Activated CD4-positive, CD25-positive, alpha-beta regulatory T cell treated with anti-CD3 and anti-CD28 coated beads, Interleukin-2, amount 50 U/mL, for 16 hours (primary cell): ENCODE measurements at places on chromosomes 3 and 15.

DNA sequence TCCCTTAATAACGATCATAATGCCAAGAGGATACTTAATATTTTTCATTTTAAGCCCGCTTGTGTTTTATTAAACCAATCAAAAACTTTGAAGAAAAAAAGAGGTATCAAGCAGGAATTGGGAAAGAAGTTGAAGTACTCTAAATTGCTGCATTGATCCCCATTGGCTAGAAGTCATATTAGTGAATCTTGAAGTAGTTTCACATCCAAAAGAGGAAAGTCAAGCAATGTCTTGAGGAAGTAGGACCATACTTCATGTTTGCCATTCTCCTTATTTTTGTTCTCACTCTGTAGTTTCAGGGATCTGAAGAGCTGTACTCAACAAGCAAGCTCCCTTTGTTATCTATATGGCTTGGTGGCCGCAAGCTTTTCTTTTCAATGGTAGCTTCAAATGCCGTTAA, 2.2 kb downstream of the SCAANT1 start:
- DNase-seq = no peak

DNA sequence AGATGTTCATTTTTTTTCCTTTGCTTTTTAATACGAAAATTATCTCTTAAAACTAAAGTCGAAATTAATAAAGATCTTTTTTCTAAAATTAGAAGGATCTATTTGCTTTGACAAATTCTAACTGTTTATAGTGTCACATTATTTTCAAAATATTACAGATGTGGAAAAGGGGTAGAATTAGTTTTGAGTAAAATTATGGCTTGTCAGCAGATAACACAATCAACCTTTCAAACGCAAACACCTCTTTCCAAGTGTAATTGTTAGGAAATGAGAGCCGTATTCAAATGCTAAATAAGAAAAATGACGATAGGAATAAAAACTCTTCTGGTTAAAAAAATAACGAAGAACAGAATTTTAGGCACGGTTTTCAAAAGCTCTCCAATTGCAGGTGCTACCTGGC, 704.7 kb downstream of the NLGN1 start:
- DNase-seq = no peak

DNA sequence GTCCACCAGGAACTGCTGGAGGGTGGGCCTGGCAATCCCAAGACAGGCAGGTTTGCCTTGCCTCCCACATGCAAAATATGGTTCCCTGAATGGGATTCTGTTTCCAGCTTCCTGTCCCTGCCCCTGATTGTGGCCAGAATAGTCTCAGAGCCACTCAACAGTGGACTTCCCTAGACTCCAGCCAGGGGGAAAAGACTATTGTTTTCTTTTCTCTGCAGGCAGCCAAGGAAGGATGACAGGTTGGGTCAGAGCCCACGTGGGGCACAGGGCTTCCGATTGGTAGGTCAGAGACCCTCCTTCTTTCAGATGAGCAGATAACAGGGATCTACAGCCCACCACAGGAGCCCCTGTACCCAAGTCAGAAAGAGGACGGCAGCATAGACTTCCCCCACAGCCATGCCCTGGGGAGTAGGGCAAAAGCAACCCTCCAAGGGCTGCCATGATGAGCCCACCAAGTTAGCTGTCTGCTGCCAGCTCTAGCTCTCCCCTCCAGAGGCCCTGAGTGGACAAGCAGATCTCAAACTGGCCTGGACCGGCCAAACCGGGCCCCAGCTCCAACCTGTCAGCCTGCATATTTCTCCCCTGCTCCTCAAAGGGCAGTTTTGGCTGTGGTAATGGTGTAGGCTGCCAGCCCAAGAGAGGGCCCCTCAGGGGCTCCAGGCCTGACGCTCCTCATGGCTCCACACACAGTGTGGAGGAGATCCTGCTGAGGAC, 6.4 kb downstream of the TLR9 start:
- DNase-seq = no peak

DNA sequence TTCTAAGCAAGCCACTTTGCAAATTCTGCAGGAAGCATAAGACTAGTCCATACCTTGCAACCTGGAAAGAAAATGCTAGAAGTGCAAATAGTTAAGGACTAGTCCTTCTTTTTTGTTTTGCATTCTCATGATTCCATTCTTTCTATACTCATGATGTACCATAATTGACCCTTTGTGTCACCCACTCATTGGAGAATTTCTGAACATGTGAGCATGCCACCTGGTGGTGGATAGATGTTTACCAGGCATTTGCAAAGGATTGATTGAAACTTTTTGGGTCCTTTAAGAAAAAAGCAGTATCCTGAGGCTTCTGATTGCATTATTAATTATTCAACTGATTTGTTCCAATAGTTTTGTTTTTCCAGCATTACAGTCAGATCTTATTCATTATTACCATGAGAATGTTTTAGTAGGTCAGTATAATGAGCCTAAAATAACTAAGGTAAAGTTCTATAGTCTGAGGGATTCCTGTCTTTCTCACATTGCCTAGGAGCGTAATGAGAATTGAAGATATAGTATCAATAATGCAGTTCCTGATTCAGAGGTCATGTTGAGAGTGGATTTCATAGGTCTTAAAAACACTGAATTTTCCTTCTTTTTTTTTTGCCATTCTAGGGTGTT, 20.2 kb upstream of the DIPK2A start:
- peak; percentile 11 for DNase-seq

- no peak for DNase-seq
These were observed 224.1 kb downstream of the TPRG1 start for GRCh38 chr3:189395825-189396224.

GRCh38 chr3:149252272-149252671, 30.6 kb upstream of the CP start:
- no peak for DNase-seq

DNA sequence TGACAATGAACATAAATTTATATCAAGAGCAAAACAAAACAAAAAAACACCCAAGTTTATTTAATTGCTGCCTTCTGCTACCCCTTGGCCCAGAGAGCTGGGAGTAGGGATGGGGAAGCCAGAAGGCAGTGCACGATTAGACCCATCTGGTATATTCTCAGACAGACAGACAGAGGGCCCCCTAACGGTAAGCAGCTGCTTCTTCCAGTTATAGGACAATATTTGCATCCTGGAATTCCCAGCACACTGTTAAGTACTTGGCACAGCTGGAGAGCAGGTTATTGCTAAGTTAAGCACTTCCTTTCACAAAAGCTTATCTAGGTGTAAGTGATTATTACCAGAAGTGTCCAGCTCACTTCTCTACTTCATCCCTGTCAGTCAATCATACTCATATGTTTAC, 39.3 kb downstream of the C2CD4B start:
- DNase-seq = no peak

GRCh38 chr15:57305009-57305408, 71.3 kb upstream of the CGNL1 start:
- no peak for DNase-seq

GRCh38 chr3:152834776-152835600, at the start of gene P2RY1:
Gene P2RY1 (plus strand): TSS chr3:152835131. CDS start chr3:152835783, 652 bp downstream.
- DNase-seq = no peak

GRCh38 chr3:114904633-114905032, 242.5 kb downstream of the ZBTB20 start:
- no peak for DNase-seq

DNA sequence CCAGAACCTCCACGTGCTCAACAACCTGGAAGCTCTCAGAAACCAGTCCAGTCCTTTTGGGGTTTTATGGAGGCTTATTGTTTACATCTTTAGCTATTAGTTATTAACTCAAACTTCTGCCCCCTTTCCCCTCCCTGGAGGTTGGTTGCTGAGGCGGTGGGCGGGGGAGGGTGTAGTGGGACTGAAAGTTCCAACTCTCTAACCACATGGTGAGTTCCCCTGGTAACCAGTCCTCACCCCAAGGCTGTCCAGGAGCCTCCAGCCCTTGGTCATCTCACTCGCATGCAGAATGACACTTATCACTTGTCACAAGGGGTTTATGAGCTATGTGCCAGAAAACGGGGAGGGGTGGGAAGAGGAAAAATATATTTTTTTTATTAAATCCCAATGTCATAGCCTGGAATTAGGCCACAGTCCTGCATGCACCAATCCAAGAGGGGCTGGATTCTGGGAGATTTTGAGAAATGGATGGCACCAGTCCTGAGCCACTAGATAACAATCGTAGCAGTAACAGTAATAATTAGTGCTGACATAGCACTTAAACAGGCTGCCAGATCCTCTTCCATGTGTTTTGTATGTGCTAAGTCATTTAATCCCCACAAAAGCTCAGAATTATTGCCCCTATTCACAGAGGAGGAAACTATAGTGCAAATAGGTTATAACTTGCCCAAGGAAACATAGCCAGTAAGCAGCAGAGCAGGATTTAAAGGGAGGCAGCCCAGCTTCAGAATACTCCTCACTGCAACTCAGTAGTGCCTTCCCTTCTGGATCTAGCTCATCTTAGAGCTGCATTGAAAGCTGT, 85.7 kb downstream of the CRYGS start:
- DNase-seq = no peak

- DNase-seq = no peak
These were observed 8.9 kb upstream of the ZNF619 start for GRCh38 chr3:40468018-40468417.

- DNase-seq = no peak
These were observed 296.7 kb downstream of the PTPRG start for GRCh38 chr3:61858054-61858453.

GRCh38 chr3:52246728-52247408, 1.3 kb downstream of the PPM1M start:
- DNase-seq = no peak

GRCh38 chr3:159186581-159186980, 384.7 kb downstream of the MFSD1 start:
- DNase-seq = no peak

DNA sequence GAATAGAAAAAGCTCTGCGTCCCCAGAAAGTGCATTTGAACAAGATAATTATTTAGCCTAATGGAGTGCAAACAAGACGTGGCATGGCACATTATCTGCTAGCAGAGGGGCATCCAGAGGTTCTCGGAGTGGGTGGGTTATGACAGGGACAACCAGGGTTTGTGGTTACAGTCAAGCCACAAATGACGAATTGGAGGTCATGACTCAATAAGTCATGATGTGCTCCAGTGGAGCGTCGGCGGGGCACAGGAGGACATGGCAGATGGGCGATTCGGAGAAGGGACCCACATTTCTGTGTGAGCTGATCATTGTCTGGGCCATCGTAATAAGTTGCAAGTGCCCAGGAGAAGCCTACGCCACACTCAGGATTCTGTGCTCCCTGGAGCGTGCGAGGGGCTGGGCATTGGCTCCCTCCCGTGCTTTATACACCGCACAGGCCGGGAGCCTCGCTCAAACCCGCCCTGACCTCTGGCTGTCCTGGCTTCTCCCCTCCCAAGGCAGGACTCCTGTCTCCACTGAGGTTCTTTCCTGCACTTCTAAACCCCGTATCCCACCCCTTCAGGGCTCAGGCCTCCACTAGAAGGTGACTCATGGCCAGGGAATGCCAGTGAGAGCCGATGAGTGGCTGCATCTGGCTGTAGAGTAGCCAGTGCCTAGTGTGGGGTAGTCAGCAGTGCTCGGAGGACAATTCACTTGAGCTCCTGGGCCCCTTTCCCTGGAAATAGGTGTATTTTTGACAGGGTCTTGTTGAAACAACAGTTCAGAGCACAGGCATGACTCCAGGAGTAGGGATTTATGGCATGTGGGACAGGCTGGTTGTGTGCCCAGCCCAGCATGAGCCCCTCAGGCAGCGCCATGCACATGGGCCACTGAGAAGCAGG, 67.4 kb downstream of the GRIP2 start:
- DNase-seq = no peak

GRCh38 chr3:58101499-58102389, 93.5 kb downstream of the FLNB start:
- DNase-seq = no peak

- no peak for DNase-seq
These were observed 820.9 kb upstream of the GRM7 start for GRCh38 chr3:6039971-6040370.

- no peak for DNase-seq
These were observed 22.1 kb downstream of the PDE8A start for GRCh38 chr15:85003593-85004312.

DNA sequence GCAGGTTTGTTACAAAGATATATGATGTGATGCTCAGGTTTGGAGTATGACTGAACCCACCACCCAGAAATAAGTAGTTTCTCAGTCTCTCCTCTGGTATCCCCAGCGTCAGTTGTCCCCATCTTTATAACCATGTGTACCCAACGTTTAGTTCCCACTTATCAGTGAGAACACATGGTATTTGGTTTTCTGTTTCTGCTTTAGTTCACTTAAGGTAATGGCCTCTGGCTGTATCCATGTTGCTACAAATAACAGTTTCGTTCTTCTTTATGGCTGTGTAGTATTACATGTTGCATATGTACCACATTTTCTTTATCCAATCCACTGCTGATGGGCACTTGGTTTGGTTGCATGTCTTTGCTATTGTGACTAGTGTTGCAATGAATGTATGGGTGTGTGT, 132.3 kb downstream of the LMLN start:
- DNase-seq = no peak

DNA sequence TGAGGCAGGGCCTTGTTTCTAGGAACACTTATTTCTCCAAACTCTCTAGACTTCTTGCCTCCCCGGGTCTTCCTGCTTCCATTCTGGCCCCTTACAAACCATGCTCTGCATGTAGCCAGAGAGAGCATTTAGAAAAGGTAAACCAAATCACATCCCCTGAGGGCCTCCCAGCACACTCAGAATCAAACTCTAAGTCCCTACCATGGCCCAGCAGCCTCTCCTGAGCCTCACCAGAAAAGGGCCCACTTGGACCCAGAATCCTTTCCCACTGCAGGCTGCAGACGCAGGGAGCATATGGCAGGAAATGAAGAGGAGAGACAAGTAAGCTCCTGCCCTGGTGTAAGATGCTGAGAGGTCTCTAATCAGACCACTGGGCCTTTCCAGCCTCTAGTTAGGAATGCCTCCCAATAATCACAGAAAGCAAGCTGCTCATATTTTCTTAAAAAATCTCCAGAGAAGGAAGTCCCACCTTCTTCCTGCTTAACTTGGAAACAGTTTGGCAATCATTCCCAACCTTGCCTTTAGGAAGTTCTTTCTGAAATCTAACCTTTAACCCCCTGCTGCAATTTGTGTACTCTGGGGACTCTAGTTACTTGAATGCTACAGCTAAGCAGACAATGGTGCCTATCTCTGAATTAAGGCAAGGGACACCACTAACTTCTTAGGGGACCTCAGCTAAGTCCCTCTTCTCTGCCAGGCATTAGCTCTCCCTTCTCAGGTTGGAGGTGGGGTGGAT, 4.2 kb downstream of the AMOTL2 start:
- DNase-seq = no peak

DNA sequence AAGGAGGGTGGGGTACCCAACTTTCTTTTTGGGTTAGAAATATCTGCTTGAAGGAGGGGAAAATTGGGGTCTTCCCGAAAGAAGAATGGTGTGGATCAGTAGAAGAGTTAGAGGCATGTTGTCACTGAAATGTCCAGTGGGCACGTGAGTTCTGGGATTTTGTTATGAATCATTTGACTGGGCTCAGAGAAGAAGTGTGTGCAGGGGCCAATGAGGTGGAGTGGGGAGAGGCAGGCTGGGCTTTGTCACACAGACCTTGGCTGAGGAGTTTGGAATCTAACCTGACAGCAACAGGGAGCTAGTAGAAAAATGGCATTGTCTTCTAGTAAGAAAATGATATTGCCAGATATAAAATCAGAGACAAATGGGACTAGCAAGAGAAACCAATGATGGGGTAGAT, 436.8 kb downstream of the MFSD1 start:
- DNase-seq = no peak
